Right renal pelvis (tissue), 4 donors: ENCODE measurements at places on chromosomes 16 and 17. TPM values are rescaled to one million over a fixed set of nuclear protein-coding genes. Genes with fewer than 3 reads are reported as not detected.

Gene TMEM238L
- 1.4 TPM for polyA plus RNA-seq

Gene SEZ6
- not detected for polyA plus RNA-seq

Gene PMFBP1
- 3.5 TPM for polyA plus RNA-seq

Gene GFAP
- polyA plus RNA-seq, result 0.74 TPM

Gene EIF4A3
- polyA plus RNA-seq, result 116 TPM

Gene KRTAP9-2
- not detected for polyA plus RNA-seq

Gene AATK
- 3.8 TPM for polyA plus RNA-seq

Gene NUTF2
- polyA plus RNA-seq, result 121 TPM

Gene CACNG1
- polyA plus RNA-seq, result not detected

Gene KCNH6
- polyA plus RNA-seq, result 1.4 TPM

Gene RAB40C
- polyA plus RNA-seq, result 21.6 TPM

Gene LGALS9B
- 0.15 TPM for polyA plus RNA-seq
